Activated CD8-positive, alpha-beta memory T cell treated with anti-CD3 and anti-CD28 coated beads for 36 hours (primary cell): ENCODE measurements at places on chromosomes 7 and 10. TPM values are rescaled to one million over a fixed set of nuclear protein-coding genes. Genes with fewer than 3 reads are reported as not detected.

DAGLB gene
- 17.3 TPM for total RNA-seq

FAM25G gene
- total RNA-seq: not detected

USP54 gene
- 14.0 TPM for total RNA-seq

NDUFA5 gene
- 64.4 TPM for total RNA-seq

PFKFB3 gene
- 82.1 TPM for total RNA-seq

HOXA9 gene
- not detected for total RNA-seq

MYOZ1 gene
- total RNA-seq: not detected

ZNF138 gene
- 9.4 TPM for total RNA-seq

LIPN gene
- not detected for total RNA-seq

CPXM2 gene
- not detected for total RNA-seq

GAD2 gene
- not detected for total RNA-seq

GRM3 gene
- total RNA-seq: not detected

TMEM26 gene
- not detected for total RNA-seq

SVIL gene
- total RNA-seq: 4.6 TPM

ITGB8 gene
- total RNA-seq: 0.04 TPM

EDRF1 gene
- total RNA-seq: 30.2 TPM

MUC12 gene
- 0.44 TPM for total RNA-seq

SLC18A3 gene
- total RNA-seq: not detected

TFEC gene
- total RNA-seq: not detected

C1QL3 gene
- total RNA-seq: 0.11 TPM

MNX1 gene
- not detected for total RNA-seq

SAP25 gene
- total RNA-seq: 5.6 TPM

IDI2 gene
- total RNA-seq: not detected
